ENCODE measurements at places on chromosomes 11 and 22.

DNA sequence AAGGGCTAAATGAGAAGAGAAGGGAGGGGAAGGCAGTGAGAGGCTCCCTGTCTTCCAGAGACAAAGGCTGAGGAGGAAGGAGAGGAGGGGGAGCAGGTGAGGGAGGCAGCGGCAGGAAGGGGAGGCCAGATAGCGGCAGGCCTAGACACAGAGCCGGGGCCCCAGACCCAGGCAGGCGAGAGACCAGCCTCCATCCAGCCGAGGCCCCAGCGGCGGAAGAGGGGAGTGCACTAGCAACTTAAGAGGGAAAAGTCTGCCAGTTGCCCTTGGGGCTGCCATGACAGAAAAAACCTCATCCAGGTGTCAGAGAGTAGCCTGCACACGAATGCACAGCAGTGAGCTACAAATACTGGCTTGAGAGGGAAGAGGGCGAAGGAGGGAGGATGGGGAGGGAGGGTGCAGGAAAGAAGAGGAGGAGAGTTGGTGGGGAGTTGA is 46.7 kb downstream of the IGLL1 start:
- DNase-seq: peak; percentile 11

GRCh38 chr11:60970369-60970774 is 1.1 kb upstream of the CD6 start:
- DNase-seq: peak; percentile 56

DNA sequence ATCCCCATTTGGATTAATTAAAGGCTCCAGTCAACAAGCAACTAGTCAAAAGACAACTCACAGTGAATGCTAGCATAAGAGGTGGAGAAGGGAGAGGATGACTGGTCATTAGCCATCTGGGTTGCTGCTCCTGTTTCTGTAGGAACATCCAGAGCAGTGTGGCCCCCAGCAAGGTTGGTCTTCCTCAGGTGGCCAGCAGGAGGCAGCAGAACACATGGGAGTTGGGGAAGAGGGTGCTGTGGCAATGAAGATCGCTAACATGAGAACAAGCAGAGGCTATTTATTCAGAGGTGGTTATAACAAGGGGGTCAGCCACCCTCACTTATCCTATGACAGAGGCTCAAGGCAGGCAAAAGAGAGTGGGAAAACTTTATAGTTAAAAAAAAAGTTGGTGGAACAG is 21.3 kb downstream of the IZUMO1R start:
- DNase-seq: no peak

- no peak for DNase-seq
Measured at GRCh38 chr11:111737444-111738210, 28.6 kb downstream of the PPP2R1B start.

DNA sequence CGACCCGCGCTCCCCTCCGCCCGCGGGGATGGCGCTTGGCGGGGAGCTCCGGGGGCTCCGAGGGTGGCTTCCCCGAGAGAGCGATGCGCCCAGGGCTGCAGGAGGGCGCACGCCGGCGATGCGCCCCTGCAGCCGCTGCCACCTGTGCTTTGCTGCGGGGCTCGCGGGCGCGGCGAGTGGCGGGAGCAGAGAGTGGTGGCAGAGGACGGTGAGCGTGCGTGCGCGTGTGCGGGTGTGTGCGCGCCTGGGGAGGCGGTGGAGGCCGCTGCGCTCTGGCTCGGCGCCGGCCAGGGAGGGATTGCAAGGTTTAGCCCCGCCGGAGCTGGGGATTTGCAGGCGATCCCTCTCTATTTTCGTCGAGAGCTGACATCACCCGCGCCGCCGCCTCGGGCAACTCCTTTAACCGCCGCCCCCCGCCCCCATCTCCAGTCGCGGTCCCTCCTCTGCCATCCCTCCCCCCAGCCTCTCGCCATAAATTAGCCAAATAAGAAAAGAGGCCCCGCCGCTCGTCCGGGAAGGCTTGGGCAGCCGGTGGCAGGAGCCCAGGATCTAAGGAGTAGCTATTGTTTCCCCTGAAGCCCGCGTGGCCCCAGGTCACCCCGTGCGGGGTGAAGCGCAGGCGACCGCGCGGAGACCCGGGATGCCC is at the start of gene SLC1A2:
SLC1A2 (minus strand) TSS at position 375 of the 646 bp plus-strand sequence. CDS start 592 bp downstream, outside the sequence.
- peak; percentile 65 for DNase-seq

DNA sequence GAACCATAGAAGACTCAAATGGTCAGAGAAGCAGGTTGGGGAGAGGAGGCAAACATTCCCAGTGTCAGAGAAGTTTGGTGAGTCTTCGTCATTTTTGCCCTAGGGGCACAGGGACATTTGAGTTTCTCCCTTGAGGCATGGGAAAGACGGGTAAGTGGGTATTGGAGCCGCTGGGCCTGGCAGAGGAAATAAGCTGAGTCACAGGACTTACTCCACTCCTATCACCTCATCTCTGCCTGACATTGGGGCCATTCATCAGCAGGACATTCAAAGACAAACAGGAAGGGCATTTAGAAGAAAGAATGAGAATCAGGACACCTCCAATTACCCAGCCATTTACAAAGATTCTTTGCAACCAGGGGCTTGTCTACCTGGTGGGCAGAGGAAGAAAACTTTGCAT is 100.7 kb upstream of the SEZ6L start:
- DNase-seq: no peak

DNA sequence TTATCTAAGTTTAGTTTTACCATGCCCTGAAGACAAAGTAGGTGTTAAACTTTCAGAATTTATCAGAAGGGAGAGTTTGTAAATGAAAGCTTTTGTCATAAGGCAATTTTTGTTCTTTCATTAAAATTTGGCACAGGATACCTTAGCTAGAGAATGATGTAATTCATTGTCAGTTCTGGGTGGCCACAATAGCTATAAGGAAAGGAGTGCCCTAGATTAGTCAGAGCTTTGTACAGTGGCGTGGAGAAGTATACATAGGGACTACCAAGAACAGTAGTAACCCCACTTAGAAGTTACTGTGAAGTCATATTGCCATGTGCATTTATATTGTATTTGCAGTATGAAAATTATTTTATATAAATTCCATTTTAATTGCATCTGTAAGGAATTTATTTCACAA is 126.3 kb upstream of the CARD18 start:
- DNase-seq: peak; percentile 37

DNA sequence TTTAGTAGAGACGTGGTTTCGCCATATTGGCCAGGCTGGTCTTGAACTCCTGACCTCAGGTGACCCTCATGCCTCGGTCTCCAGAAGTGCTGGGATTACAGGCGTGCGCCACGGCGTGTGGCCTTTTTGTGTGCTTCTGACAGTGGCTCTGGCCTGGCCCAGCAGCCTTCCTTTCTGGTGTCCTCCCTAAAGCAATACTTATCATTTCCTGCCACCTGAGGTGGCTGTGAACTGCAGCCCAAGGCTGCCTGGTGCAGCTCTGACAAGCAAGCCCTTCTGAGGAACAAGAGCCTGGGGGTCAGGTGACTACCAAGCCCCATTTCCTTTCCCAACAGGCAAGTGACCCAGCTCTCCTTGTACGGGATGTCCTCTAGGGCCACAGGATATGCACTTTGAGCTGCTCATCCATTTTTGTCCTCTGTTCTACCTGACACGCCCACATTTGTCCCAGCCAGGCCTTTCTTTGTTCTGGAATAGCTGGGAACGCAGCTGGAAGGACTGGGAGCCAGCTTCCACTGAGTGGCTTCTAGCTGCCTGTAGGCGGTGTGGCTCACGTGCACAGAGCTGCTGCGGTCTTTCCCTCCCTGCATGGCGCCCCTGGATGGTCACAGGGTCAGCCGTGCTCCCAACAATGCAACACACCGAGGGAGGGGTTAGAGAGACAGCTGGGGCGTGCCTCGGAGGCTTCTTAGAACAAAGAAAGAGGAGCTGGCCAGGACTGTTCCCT is 12.3 kb upstream of the BID start:
- no peak for DNase-seq

- DNase-seq: no peak
Measured at GRCh38 chr11:134503596-134503995, 91.6 kb upstream of the B3GAT1 start.

DNA sequence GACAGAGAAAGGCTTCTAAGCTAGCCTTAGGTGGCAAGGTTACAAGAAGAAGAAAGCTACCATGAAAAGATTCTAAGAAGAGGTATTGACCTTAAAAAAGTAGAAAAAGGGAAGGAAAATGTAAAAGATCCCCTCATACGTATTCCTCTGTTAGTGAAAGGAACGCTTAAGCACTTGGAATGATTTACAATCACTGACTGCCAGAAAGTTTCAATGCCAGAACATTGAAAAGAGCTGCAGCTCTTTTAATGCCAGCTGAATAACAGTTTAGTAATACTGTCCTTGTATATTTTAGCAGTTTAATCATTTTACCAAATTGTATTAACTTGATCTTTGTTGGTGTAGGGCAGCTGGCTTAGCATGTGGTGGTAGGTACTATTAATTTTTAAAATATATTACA is 650.7 kb downstream of the FAM181B start:
- no peak for DNase-seq

GRCh38 chr11:116202922-116203321 is 569.9 kb downstream of the BUD13 start:
- DNase-seq: no peak

- DNase-seq: no peak
Measured at GRCh38 chr11:46475051-46475925, 83.7 kb upstream of the CHRM4 start.

DNA sequence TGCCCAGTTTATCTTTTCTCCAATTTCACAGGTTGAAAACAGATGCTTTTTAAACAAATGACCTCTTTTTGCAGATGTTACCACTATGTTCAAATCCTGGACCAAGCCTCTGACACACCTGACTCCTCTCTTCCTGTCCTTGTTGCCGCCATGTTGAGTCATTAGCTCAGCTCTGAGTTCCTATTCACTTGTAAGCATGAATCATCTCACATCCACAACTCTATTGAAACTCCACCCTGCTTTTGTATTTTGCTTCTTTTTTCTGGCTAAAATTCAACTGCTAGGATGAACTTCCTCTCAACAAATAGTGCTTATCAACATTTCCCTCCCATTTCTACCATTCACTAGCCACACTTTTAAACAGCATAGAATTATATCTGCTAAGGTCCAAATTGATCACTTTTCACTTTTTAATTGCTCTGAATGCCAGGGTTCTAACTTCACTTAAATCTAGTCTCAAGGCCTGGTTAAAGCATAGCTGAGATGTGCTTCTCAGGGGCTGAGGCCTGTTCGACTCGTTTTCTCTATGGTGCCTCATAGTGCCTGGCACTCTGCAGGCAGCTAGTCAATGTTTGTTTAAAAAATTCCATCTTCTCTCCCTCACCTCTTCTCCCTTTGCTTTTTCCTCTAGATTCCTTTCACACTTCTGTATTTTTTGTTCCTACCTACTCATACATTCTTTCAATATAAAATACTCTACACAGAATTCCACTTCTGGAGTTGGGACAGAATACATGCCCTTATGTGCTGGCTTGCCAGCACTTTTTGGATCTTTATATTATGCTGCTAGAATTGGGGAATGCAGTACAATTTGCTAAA is 3.9 kb downstream of the JOSD1 start:
- peak; percentile 76 for DNase-seq

GRCh38 chr22:41338614-41339212 is 37.4 kb downstream of the ZC3H7B start:
- DNase-seq: no peak

DNA sequence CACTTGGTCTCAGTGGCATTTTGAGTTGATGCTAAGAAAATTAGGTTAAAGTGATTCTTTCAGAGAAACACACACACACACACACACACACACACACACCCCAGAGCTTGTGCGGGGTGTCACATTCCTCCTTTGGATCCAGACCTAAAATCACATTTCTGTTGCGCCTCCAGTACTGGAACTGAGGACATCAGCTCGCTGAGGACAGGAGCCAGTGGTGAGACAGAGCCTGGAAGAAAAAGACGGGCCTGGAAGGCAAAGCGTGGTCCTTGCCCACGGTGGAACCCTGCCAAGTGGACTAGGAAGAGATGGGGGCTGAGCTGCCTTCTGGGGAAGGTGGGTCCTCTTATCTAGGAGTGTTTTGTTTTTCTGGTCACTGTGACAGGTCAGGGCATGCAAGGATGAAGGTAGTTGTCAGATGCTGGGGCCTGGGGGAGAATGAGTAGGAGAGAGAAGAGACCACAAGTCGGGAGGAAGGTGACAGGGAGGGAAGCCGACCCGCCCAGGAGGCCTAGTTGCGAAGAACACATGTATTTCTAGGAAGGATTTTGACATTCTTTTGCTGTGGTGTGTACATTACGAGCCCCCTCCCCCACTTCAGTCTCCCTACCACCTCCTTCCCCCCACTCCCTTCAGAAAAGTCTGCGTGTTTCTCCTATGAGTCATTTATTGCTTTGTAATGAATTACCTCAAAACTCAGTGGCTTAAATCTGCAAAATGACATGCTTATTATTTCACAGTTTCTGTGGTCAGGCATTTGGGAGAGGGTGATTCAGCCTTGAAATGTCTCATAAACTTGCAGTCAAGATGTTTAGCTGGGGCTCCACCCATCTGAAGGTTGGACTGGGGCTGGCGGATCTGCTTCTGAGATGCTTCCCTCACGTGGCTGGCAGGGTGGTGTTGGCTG is 4.8 kb upstream of the ELFN2 start:
- peak; percentile 74 for DNase-seq

DNA sequence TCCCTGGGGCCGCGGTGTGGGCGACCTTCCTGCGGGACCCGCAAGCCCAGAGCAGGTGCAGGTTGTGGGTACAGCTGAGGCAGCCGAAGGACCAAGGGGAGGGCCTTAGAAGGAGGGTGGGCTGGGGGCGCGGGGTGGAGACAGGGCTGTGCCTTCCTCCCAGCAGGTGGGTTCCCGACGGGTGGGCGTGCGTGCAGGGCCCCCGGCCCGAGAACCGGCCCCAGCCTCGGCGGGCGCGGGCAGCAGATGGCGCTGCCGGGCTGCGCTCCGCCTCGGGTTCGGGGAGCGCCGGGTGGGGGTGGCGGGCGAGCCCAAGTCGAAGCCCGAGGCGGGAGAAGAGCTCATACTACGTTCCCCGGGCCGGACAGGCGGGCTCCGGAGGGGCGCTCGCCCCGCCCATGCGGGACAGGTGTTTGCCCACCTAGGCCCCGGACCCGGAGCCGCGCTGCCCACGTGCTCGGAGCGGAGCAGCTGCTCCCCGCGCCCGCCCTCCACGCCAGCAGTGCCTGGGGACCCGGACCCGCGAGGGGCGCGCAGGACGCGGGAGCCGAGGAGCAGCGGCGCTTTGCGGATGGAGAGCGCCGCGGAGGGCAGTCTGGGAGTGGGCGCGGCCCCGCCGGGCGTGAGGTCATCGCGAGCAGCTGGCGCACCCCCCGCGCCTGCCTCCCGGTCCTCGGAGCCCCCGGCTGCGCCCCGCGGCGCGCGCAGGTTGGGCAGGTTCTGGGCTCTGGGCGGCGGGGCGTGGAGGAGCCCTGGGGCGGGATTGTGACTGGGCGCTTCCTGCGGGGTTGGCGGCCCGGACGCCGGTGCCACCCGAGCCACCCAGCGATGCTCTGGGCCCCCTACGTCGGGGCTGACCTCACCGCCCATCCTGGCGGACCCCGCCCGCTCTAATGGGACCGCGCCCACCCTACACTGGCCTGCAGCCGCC is 25.3 kb downstream of the DUSP8 start:
- peak; percentile 77 for DNase-seq

DNA sequence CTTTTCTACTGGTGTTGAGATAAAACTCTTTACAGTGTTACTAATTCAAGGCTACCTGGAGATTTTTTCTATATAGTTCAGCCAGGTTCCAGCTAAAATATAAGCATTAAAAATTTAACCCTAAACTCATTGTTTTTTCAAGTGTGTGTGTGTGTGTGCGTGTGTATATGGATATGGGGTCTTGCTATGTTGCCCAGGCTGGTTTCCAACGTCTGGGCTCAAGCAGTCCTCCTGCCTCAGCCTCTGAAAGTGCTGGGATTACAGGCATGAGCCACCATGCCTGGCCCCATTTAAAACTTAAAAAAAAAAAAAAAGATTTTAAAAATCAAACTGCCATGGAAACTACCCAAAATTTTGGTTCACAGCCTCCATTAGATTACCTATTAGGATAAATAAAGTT is 4.5 kb upstream of the PES1 start:
- no peak for DNase-seq

All from adipocyte (in vitro differentiated cells).